ENCODE measurements at places on chromosomes 2 and 18.

- no peak for DNase-seq
Observed at GRCh38 chr2:101064868-101065549, 62.9 kb downstream of the RPL31 start.

- no peak for DNase-seq
Observed at GRCh38 chr2:40030456-40030975, 251.5 kb upstream of the THUMPD2 start.

DNA sequence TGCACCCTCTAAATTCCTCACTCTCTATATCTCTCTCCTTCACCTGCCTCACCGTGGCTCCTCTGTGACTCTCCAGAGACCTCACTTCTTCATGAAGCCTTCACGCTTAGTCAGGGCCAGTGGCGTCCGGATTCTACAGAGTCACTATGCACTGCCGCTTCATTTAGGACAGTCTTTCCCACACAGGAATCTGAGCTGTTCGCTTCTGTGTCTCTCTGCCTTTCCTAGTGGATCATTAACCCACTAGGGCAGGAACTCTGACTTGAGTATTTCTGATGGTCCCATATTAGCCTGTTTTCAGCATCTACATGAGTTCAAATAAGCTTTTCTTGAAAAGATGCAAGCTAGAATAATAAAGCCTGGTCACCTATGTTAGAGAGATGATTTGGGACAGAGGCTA lies 180.2 kb upstream of the DOK6 start:
- DNase-seq: no peak

DNA sequence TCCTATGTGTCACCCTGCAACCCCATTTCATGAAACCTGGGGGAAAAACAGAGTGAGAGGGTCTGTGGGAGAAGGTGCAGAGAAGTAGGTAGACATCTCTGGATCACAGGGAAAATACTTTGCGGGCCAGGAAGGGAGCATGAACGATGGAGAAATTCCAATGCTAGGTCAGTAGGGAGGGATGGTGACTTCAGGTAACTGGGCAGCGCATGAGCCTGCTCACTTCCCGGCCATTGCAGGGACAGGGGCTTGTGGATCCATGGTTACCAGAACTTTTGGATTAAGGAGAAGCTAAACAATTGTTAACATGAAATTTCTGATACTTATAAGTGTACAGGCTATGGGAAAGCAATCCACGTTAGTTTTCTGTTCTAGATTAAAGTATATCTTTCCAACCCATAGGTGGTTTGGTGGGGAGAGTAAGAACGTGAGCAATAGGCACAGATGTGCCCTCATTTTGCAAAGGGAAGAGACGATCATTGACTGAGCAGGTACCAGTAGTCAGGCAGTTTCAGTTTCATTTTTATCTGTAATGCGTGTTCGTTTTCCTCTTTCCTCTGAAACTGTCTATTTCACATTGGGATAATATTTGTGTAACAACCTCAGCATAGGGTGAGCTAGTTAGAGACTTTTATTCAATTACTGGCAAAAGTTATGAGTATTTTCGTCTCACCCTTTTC lies 65.0 kb downstream of the NYAP2 start:
- no peak for DNase-seq

DNA sequence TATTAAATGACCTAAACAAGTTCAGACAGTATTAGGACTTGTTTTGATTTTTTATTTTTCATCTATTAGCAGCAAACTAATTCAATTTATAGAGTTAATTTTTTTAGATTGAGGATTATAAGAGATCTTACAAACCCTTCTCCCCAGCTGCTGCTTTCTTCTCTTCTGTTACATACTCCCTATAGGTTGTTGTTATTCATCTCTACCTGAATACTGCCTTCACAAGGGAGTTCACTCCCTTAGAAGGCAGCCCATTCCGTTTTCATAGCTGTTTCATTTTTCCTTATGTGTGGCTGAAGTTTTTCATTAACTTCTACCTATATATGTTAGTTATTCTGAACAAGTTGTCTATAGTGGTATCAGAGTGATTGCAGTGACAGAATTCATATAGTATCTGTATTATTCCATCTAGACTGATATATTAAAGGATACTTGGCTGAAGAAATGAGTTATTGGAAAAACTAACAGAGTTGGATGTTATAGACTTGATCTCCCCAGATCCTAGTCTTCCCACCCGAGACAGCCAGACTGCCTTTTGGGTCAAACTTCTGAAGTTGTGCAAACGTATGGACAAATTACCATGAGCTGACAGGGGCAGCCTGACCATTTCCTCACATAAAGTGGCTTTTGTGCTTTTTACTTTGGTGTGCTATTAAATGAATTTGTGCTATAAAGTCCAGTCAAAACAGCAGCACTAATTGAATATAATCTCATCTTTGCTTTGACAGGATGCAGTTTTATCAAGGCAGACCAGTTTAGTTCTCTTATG lies 8.7 kb downstream of the GLS start:
- no peak for DNase-seq

DNA sequence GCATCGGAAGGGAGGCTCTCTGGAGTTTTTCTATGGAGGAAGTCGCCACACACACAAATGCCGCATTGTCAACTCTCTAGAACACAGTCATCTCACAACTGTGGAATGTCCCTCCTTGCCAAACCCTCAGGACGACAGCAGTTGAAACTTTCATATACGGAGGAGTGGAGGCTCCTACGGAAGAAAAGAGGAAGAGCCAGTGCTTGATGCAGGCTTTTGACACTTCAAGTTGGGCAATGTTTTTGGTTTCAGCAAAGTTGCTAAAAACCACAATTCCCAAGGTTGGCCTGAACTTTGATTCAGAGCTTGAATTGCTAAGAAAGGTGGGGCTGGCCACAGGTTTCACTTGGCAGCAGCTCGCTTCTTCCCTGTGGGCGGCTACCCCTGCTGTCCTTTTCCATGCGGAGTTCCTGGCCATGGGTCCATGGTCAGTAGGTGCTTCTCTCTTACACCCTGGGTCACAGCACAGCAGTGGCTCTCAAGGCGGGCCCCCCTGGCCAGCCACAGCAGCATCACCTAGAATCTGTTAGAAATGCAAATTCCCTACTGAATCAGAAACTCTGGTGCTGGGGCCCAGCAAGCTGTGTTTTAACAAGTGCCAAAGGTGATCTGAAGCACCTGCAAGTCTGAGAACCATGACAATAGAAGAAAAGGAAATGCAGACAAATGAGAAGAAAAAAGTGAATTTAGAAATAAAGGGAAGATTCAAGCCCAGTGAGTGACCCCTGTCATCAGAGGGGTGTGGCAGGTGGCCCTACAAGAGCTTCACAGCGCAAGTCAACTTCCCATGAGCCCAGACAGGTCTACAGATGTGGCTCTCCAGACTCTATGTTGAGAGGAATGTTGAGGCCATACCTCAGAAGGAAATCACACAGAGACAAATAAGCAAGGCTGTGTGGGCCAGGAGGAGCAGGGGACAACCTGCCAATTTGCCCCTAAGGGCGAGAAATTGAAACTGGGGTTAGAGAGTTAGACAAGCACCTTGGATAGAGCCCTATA lies 856.4 kb downstream of the RNF144A start:
- DNase-seq: no peak

GRCh38 chr2:147451902-147452515 lies 392.8 kb upstream of the ACVR2A start:
- no peak for DNase-seq

DNA sequence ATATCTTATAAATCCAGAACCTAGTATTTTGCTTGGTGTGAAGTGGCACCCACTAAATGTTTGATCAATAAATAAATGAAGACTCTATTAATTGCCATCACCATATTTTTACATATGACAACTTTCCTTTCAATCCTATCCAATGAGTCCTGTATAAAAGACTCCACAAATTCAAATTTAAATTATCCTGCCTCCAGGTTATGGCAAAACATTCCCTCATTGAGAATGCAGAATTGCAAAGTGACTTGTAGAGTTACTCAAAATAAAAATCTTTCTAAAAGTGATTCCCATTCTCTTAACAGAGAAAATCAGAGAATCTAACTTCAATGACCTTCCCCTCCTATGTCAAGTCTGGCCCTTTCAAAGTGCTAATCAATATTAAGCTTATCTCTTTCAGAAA lies 236.8 kb downstream of the GRB14 start:
- DNase-seq: no peak

GRCh38 chr2:69223759-69224511 lies 163.1 kb downstream of the GFPT1 start:
- DNase-seq: no peak

DNA sequence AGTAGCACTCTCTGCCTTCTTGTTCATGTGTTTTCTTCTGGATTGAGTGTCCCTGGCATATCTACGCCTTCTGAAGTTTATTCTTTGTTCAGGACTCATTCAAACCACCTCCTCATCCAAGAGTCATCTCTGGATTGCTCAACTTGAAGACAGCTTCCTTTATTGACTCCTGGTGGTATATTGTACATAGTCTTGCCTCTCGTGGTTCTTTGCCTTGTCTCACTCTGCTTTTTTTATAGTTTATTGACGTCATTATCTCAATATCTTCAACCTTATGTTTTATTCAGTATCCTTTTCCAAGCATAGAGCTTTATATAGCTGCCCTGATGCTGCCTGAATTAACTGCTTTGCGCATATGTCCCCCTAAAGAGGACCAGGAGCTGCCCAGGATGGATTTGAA lies 161.7 kb downstream of the INSIG2 start:
- no peak for DNase-seq

GRCh38 chr2:233290051-233290845 lies 17.4 kb upstream of the SAG start:
- DNase-seq: no peak

GRCh38 chr2:17387591-17387990 lies 130.6 kb downstream of the RAD51AP2 start:
- DNase-seq: no peak

DNA sequence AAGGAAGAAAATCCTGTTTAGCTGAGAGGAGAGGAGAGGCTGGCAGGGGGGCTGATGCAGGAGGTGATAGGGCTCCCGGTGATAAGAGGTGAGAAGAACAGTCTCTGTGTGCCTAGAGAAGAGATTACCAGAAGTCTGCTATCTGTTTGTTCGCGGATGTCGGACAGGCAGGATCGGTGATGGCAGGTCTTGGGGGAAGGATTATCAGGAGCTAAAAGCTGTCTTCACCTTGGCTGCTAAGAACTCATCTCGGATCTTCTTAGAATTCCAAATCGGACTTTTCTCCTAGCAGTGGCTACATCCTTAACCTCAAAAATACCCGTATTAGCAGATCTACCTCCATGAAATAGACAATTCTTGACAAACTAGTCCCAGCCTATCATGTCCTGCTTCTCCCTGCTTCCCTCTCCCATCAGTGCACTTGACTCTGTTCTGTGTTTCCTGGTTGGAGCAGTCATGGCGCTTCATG lies 282.1 kb upstream of the TRIB2 start:
- DNase-seq: no peak

DNA sequence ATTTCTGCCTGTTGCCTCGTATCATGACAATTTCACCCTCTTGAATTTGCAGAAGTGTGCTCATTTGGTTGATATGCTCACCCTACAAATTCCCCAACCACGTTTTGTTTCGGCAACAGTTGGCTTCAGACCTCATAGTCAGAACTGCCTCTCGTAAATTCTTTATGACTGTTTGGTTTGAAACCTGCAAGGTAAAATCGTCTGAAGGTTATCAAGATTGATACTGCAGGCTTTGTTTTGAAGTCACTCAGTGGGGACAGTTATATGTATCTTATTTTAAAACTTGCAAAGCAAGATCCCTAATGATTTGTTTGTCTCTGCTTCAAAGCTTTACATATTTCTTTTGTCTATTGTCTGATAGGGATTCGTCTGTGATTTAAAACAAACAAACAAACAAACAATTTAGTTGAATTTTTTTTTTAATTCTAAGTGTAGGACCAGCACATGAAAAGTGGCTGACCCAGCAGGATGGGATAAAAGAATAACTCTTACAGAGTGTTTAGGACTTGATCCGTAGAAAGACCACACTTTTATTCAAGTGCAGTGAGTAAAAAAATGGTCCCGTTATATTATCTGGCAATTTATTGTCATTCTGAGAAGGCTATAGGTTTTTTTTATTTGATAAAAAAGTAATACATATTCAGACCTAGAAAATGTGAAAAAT lies 45.7 kb upstream of the MYCN start:
- DNase-seq: no peak

DNA sequence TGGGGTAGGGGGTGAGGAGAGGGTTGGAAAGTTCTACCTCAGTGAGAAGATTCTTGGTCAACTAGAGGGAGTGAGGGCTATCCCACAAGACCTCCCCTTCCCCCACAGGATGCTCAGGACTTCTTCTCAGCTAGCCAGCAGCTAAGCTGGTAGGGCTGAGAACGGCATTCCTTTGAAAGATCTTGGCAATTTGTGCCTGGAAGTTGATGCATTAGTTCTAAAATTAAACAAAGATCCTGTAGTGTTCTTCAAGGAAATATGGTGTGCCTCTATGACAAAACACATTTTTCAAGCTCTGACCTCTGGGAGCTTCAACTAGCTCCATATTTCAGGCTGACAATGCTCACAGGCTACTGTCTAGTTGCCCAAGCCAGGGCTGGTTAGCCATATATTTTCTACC lies 2.3 kb downstream of the LYPD1 start:
- no peak for DNase-seq

DNA sequence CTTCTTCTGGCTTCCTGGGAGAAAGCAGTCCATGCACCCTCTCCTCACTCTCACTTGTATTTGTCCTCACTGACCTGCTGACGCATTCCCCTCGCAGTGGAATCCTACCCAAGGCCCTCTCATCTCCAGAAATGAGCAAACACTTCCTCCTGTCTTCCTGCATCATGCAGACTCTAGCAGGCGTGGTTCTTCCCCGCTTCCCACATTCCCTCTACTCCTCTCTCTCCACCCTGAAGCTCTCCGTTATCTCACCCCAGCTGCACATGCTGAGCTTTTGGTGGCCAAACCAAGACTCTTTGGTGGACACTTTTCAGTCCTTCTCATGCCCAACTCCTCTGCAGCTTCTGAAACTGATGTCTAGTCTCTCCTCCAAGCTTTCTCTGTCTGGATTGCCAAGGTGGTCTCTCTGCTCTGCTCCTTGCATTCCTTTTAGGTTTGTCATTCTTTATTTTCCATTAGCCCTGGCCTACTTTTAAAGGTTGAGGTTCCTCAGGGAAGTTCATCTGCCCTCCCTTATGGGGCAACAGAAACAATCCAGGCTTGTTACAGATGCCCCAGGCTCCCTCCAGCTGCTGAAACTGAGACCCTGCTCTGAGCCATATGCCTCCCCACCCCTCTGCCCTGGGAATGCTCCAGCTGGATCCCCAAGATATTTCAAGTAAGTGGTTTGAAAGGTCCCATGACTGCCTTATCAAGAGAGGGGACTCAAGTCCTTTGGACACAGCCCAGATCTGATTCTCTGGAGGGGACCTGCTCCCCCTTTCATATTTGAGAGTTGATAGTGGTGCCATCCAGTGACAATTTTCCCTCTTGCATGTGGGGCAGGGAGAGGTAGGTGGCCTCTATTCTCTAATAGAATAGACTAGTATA lies 835 bp upstream of the IL18RAP start:
- DNase-seq: no peak

DNA sequence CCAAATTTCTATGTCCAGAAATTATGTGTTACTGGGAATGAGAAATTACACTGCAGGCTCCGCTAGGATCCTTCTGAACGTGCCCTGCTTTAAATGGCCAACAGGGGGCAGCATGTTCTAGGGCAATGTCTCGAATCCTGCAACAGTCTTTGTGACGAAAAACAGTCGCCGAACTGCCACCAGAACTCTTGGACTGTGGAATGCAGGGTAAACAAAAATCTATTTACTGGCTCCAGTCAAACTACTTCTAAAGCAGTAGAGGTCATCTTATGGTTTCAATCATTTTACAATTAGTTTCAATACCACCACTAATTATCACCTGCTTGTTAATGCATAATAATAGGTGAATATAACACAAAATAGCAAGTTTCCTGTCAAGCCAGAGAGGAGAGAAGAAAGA lies 9.8 kb upstream of the ZNF397 start:
- DNase-seq: peak; percentile 57
